Activated CD8-positive, alpha-beta memory T cell treated with anti-CD3 and anti-CD28 coated beads, Interleukin-2, amount 50 U/mL, for 48 hours (primary cell): ENCODE measurements at places on chromosomes 11 and 22.

DNA sequence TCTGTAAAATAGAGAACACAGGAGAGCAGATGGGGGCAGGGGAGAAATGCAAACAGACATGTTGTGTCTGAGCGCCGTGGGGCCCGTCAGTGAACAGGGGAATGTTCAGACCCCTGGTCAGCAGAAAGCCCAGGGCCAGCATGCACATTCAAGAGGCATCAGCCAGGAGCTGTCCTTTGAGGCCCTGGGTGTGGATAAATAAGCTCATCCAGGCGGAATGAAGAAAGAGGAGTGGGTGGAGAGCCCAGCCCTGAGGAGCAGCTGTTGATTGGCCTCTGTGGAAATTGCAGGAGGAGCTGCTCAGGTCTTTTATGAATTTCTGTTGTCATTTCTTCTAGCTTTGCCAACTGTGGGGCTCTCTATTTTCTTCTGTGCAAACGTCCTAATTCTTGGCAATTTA is 49.7 kb upstream of the CECR2 start:
- DNase-seq: no peak

DNA sequence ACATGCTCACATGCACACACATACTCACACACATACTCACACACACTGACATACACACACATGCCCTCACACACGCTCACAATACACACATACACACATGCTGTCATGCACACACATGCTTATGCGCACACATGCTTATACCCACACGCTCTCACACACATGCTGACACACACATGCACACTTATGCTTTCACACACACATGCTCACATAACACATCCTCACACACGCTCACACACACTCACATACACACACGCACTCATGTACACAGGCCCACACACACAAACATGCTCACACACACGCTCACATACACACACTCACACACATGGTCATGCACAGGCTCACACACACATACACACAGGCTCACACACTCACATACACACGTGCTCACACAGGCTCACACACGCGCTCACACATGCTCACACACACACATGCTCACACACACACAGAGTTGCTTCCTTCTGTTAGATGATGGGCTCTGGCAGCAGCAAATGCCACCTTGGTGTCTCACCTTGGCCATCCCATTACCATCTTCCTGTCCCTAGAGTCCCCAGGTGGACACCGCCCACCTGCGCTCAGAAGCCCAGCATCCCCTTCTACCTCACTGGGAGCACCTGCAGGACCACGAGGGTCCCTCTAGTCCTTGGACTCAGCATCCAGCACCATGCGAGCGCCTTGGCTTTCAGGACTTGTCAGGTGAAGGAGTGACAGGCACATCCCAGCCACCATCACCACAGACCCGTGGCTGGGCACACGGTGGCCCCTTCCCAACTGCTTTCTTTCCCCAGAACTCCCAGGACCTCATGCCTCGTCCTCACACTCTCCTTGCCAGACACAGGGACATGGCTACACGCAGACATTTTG is 44.9 kb upstream of the CCND1 start:
- DNase-seq: no peak

GRCh38 chr11:60566776-60567175 is 51.6 kb downstream of the MS4A13 start:
- DNase-seq: no peak

GRCh38 chr11:1501421-1502167 is 15.0 kb upstream of the MOB2 start:
- no peak for DNase-seq

- no peak for DNase-seq
These were observed 22.5 kb downstream of the CD5 start for GRCh38 chr11:61124574-61125309.

GRCh38 chr11:76768909-76769560 is 14.1 kb upstream of the TSKU start:
- DNase-seq: no peak

- no peak for DNase-seq
These were observed 115.8 kb upstream of the IGLL5 start for GRCh38 chr22:22771696-22772377.

GRCh38 chr11:11895672-11896071 is 53.9 kb downstream of the USP47 start:
- DNase-seq: no peak

DNA sequence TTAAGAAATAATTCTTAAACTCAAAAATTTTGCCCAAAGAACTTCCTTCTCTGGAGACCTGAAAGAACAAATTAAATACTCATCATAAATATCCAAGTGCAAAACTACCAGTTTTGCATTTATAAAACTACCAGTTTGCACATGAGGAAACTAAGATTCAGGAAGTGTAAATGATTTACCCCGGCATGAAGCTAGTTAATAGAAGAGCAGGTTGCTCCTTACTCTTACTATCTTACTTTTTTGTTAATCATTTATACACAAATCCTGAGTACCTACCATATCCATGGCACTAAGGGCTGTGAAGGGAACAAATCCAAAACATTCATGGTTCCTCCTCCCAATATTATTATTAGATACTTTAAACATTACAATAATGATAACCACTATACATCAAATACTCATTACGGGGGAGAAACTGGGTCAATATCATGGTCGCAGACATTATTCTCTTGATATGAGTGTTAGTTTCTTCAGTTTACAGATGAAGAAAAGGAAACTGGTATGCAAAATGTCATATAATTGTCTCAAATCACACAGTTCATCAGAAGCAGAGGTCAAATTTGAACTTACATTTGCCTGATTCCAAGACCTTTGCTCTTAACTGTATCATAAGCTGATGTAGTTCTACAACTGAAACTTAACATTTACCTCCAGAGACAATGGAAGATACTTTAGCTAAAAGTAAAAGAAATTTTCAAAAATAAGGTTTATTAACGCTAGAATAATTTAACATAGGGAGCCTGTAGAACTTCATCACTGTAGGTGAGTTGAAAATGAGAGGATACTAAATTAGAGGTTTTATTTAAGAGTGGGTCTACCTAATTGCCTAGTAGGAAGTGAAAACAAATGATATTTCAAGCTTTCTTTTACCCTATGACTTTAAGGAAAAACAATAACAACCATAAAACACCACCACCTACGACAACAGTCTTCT is 74.5 kb downstream of the FAM76B start:
- DNase-seq: no peak

GRCh38 chr11:96340555-96340885 is 2.5 kb downstream of the MAML2 start:
- no peak for DNase-seq
